Activated CD4-positive, alpha-beta memory T cell treated with anti-CD3 and anti-CD28 coated beads, Interleukin-2, amount 10 ng/mL, durations not matched to agents 7 days and 5 days (primary cell): ENCODE measurements at places on chromosomes 4 and X. TPM values are rescaled to one million over a fixed set of nuclear protein-coding genes. Genes with fewer than 3 reads are reported as not detected.

Gene TAPT1
- total RNA-seq = 44.2 TPM

DNA sequence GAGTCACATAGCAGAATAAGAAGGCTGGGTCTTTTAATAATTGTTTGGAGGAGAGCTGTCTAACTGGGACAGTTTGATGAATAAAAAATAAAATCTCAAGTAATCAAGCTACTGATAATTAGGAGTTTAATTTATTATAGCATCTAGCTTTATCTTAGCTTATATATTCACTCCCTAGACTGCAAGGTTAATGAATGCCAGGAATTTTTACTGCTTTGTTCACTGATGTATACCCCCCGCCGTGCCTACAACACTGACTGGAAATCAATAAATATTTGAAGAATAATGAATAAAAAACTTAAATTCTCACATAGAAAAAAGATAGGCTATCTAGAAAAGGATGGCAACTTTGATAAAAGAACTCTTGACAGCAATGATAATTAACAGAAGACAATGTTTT lies 59.7 kb downstream of the IQCM start:
- no peak overlapping the region for H3K27ac ChIP-seq
- no peak overlapping the region for H3K4me3 ChIP-seq
- no peak for DNase-seq
- no peaks in the 10 kb centered on the region for H3K36me3 ChIP-seq
- H3K4me1 ChIP-seq = no peaks in the 10 kb centered on the region

DNA sequence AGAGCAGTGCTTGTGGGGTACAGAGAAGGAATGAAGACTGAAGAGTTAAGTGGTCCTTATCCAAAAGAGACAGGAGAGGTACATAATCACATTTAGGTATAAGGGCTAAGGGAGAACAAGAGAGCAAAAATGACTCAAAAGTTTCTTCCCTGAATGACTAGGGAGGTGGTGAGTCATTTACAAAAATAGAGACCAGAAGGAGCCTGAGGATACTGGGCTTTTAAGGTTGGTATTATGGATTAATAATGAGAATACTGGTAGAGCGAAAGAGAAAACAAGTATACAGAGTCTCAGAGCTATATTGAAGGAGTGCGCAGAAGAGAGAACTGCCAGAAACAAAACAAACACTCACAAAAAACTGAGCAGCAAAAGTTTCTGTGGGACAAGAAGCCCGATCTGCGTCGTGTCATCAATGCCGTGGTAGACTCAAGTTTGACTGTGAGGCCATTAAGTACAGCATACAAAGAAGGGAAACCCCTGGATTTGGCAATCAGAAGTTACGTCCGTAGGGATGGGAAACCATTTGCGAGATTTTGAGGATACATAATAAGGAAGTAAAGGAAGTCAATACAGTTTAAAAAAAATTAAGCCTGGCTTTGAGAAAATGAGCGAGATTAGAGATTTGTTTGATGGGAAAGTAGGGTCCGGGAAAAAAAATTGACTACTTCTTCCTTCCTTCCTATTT lies 129.1 kb upstream of the STIM2 start:
- H3K27me3 ChIP-seq = no peaks in the 10 kb centered on the region
- no peak for DNase-seq
- no peak overlapping the region for H3K4me3 ChIP-seq
- H3K36me3 ChIP-seq = no peaks in the 10 kb centered on the region

GRCh38 chr4:111639876-111640275 lies 505.4 kb upstream of the FAM241A start:
- peaks cover 2% of the 10 kb centered on the region for H3K27me3 ChIP-seq
- H3K36me3 ChIP-seq = no peaks in the 10 kb centered on the region

GRCh38 chr4:17580969-17581368 lies 4.0 kb downstream of the LAP3 start:
- H3K4me1 ChIP-seq = peaks cover 43% of the 10 kb centered on the region
- no peak overlapping the region for H3K4me3 ChIP-seq
- peaks cover 81% of the 10 kb centered on the region for H3K36me3 ChIP-seq
- DNase-seq = no peak
- no peaks in the 10 kb centered on the region for H3K27me3 ChIP-seq
- no peak overlapping the region for H3K27ac ChIP-seq

- no peak for DNase-seq
- peaks cover 21% of the 10 kb centered on the region for H3K36me3 ChIP-seq
- peaks cover 8% of the 10 kb centered on the region for H3K4me1 ChIP-seq
- no peaks in the 10 kb centered on the region for H3K27me3 ChIP-seq
- no peak overlapping the region for H3K4me3 ChIP-seq
- H3K27ac ChIP-seq = no peak overlapping the region
These were observed 110.9 kb downstream of the FBXW7 start for GRCh38 chr4:152424977-152425376.

DNA sequence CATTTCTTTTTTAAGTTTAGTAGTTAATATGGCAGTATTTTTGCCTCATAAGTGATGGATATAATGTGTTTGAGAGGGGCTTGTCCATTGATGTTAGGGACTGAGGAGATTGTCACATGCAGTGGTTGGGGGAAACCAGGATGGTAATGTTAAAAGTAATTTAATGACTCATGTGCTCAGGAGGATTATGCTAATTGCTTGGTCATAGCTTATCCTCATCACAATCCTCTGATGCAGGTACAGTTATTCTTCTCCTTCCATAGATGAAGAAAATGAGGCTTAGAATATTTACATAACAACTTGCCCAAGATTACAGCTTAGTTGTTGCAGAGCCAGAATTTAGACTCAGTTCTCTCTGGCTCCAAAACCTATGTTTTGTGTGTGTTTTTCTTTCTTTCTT lies 94.4 kb upstream of the SCML1 start:
- no peaks in the 10 kb centered on the region for H3K36me3 ChIP-seq
- no peaks in the 10 kb centered on the region for H3K27me3 ChIP-seq
- no peak overlapping the region for H3K27ac ChIP-seq
- no peak overlapping the region for H3K4me3 ChIP-seq
- no peaks in the 10 kb centered on the region for H3K4me1 ChIP-seq

- no peaks in the 10 kb centered on the region for H3K4me1 ChIP-seq
- no peak overlapping the region for H3K27ac ChIP-seq
- no peak overlapping the region for H3K4me3 ChIP-seq
- H3K36me3 ChIP-seq = no peaks in the 10 kb centered on the region
These were observed 64.6 kb downstream of the COX7B2 start for GRCh38 chr4:46844325-46844917.

DNA sequence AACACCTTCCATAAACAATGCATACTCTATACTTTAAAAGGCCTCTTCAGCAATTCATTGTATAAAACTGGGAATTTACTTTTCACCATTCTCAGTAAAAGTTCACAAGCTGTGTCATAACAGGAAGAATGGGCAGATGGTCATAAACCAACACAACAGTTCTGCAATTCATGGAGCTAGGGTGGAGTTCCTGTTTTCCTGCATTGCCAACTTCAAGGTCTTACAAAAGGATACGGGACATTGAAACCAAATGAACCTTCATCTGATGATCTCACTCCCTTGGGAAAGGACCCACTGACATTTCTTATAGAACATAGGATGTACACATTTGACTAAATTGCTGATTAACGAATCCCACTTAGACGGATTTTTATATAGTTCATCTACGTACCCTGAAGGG lies 4.1 kb downstream of the KDR start:
- H3K27ac ChIP-seq = no peak overlapping the region
- no peaks in the 10 kb centered on the region for H3K4me1 ChIP-seq
- H3K4me3 ChIP-seq = no peak overlapping the region
- peaks cover 35% of the 10 kb centered on the region for H3K27me3 ChIP-seq

- no peaks in the 10 kb centered on the region for H3K27me3 ChIP-seq
- no peak overlapping the region for H3K4me3 ChIP-seq
- H3K4me1 ChIP-seq = peaks cover 31% of the 10 kb centered on the region
- no peak for DNase-seq
These were observed 53.0 kb downstream of the JADE3 start for GRCh38 chrX:46965125-46965758.

Gene PNMA6F
- not detected for total RNA-seq

- H3K4me3 ChIP-seq = peak overlapping the region; percentile 99
- peaks cover 60% of the 10 kb centered on the region for H3K4me1 ChIP-seq
- peaks cover 50% of the 10 kb centered on the region for H3K36me3 ChIP-seq
These were observed 2.3 kb upstream of the SLBP start for GRCh38 chr4:1714303-1715001.

Gene MGST2
- total RNA-seq = 27.9 TPM

GRCh38 chr4:42683393-42683792 lies 26.5 kb upstream of the ATP8A1 start:
- peaks cover 9% of the 10 kb centered on the region for H3K27me3 ChIP-seq
- no peak for DNase-seq
- no peaks in the 10 kb centered on the region for H3K36me3 ChIP-seq
- H3K4me1 ChIP-seq = no peaks in the 10 kb centered on the region

Gene ADGRG2
- not detected for total RNA-seq

Gene NXF2
- not detected for total RNA-seq

- H3K4me3 ChIP-seq = no peak overlapping the region
- DNase-seq = no peak
- H3K27ac ChIP-seq = no peak overlapping the region
- peaks cover 91% of the 10 kb centered on the region for H3K36me3 ChIP-seq
These were observed 44.3 kb downstream of the NELFA start for GRCh38 chr4:1964443-1964842.

GRCh38 chrX:148298737-148299136 lies 201.7 kb upstream of the AFF2 start:
- no peak for DNase-seq
- no peaks in the 10 kb centered on the region for H3K36me3 ChIP-seq
- H3K4me3 ChIP-seq = no peak overlapping the region
- H3K27ac ChIP-seq = no peak overlapping the region

DNA sequence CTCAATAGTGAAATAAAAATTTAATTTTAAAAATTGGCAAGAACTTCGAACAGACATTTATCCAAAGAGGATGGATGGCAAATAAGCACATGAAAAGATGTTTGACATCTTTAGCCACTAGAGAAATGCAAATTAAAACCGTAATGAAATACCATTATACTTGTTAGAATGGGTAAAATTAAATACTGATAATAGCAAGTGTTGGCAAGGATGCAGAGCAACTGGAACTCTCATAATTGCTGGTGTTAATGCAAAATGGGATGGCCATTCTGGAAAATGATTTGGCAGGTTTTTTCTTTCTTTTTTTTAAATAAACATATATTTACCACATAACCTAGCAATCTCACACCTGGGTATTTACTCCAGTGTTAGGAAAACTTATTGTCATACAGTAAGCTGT lies 51.7 kb downstream of the HERC3 start:
- H3K27me3 ChIP-seq = no peaks in the 10 kb centered on the region
- DNase-seq = no peak
- H3K36me3 ChIP-seq = peaks cover 4% of the 10 kb centered on the region
- H3K27ac ChIP-seq = no peak overlapping the region

Gene ADAM29
- not detected for total RNA-seq

- DNase-seq = no peak
- H3K4me3 ChIP-seq = no peak overlapping the region
- H3K4me1 ChIP-seq = peaks cover 2% of the 10 kb centered on the region
- no peak overlapping the region for H3K27ac ChIP-seq
These were observed 40.0 kb upstream of the ARSJ start for GRCh38 chr4:114019276-114019968.

- H3K36me3 ChIP-seq = no peaks in the 10 kb centered on the region
- no peak overlapping the region for H3K27ac ChIP-seq
- no peaks in the 10 kb centered on the region for H3K27me3 ChIP-seq
- DNase-seq = no peak
These were observed 42.2 kb upstream of the SMIM10 start for GRCh38 chrX:134948333-134949241.

Gene G3BP2
- 185 TPM for total RNA-seq

DNA sequence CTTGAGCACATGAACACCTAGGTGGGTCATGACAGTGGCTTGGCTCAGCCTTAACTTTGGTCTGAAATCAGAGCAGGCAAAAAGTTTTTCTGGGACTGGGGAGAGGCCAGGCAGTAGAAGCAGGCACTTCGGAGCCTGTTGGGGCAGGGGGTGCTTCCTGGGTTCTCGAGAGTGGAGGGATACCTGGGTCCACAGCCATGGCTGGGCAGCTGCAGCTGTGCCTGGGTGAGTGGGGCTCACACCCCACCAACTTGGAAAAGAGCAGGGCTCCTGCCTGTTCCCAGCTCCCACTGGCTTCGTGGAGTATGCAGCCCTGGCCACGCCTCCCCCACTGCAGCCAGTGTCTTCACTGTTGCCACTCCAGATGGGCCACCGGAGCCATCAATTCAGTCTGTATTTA lies 56.4 kb upstream of the NUDT6 start:
- H3K4me1 ChIP-seq = no peaks in the 10 kb centered on the region
- no peak for DNase-seq
- H3K27ac ChIP-seq = no peak overlapping the region
- no peak overlapping the region for H3K4me3 ChIP-seq

- DNase-seq = no peak
- H3K27me3 ChIP-seq = no peaks in the 10 kb centered on the region
- H3K27ac ChIP-seq = no peak overlapping the region
- H3K4me1 ChIP-seq = peaks cover 2% of the 10 kb centered on the region
- no peak overlapping the region for H3K4me3 ChIP-seq
- H3K36me3 ChIP-seq = peaks cover 23% of the 10 kb centered on the region
These were observed 316.8 kb upstream of the ZCCHC13 start for GRCh38 chrX:73987166-73987565.

GRCh38 chr4:81538716-81539427 lies 67.2 kb upstream of the RASGEF1B start:
- no peaks in the 10 kb centered on the region for H3K36me3 ChIP-seq
- no peaks in the 10 kb centered on the region for H3K4me1 ChIP-seq
- peaks cover 3% of the 10 kb centered on the region for H3K27me3 ChIP-seq
- no peak overlapping the region for H3K27ac ChIP-seq

- peaks cover 2% of the 10 kb centered on the region for H3K4me1 ChIP-seq
- H3K4me3 ChIP-seq = no peak overlapping the region
These were observed 109.1 kb downstream of the GPAT3 start for GRCh38 chr4:83644677-83645659.

GRCh38 chrX:65697915-65698796 lies 30.7 kb downstream of the MSN start:
- DNase-seq = peak; percentile 81
- H3K4me3 ChIP-seq = peak overlapping the region; percentile 69
- H3K36me3 ChIP-seq = peaks cover 60% of the 10 kb centered on the region
- H3K4me1 ChIP-seq = peaks cover 92% of the 10 kb centered on the region
- H3K27ac ChIP-seq = peak overlapping the region; percentile 91
- H3K27me3 ChIP-seq = no peaks in the 10 kb centered on the region

Gene S100G
- total RNA-seq = not detected

Gene DDX53
- not detected for total RNA-seq

- H3K4me3 ChIP-seq = no peak overlapping the region
- no peak for DNase-seq
- H3K4me1 ChIP-seq = no peaks in the 10 kb centered on the region
- no peaks in the 10 kb centered on the region for H3K27me3 ChIP-seq
These were observed 41.9 kb downstream of the HELQ start for GRCh38 chr4:83413676-83414075.

Gene ENPP6
- 3.0 TPM for total RNA-seq

- no peak for DNase-seq
- no peak overlapping the region for H3K4me3 ChIP-seq
- peaks cover 15% of the 10 kb centered on the region for H3K4me1 ChIP-seq
- H3K27me3 ChIP-seq = peaks cover 65% of the 10 kb centered on the region
These were observed 689 bp upstream of the DCHS2 start for GRCh38 chr4:154492288-154492687.

GRCh38 chr4:138756519-138756918 lies 259.1 kb upstream of the NOCT start:
- H3K36me3 ChIP-seq = no peaks in the 10 kb centered on the region
- no peaks in the 10 kb centered on the region for H3K4me1 ChIP-seq
- H3K4me3 ChIP-seq = no peak overlapping the region
